GDM1 (cell line): ENCODE measurements at places on chromosomes 2 and 18.

- DNase-seq, result no peak
Measured at GRCh38 chr2:119326938-119327337, 39.7 kb downstream of the C2orf76 start.

GRCh38 chr2:2889646-2890045 lies 488.0 kb downstream of the EIPR1 start:
- DNase-seq, result no peak

GRCh38 chr18:46793565-46793964 lies 36.7 kb upstream of the ST8SIA5 start:
- DNase-seq, result no peak

DNA sequence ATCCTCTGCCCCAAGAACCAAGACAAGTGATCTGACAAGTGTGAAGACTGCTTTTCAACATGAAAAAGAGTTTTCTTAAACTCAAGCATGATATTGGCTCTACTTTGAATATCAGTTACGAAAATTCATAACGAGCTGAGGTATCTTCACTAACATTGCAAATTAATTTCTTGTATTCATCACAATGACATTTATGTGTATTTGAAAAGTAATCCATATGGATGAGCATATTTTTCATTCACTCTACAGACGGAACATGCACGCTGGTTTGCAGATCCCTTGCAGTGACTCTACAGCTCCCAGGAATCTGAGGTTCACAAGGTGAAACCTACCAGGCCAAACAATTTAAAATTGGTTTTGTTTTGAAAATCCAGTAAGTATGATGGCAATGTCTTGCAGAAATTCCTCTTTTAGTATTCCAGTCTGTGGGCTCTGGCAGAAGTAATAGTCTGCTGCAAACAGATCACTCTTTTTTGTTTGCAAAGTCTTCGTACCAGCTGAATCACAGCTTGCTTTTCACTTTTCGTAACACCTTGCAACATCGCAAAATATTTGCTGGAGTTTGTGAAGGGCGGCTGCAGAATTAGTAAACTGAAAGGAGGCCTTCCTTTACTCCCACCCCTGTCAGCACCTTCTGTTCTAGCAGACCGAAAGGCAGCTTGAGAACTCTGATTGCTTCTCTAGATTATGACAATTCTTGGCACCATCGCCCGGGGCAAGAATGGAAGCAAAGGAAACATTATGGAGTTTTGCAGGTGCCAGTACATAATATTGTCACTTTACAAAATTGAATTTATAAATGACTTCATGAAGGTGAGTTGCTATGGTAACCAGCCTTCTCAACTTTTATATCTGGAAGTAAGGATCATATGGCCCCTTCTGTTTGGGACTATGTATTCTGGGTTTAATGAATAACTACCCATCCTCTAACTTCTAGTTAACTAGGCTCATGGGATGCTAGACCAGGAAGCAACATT lies 168.7 kb downstream of the TMEM247 start:
- no peak for DNase-seq

DNA sequence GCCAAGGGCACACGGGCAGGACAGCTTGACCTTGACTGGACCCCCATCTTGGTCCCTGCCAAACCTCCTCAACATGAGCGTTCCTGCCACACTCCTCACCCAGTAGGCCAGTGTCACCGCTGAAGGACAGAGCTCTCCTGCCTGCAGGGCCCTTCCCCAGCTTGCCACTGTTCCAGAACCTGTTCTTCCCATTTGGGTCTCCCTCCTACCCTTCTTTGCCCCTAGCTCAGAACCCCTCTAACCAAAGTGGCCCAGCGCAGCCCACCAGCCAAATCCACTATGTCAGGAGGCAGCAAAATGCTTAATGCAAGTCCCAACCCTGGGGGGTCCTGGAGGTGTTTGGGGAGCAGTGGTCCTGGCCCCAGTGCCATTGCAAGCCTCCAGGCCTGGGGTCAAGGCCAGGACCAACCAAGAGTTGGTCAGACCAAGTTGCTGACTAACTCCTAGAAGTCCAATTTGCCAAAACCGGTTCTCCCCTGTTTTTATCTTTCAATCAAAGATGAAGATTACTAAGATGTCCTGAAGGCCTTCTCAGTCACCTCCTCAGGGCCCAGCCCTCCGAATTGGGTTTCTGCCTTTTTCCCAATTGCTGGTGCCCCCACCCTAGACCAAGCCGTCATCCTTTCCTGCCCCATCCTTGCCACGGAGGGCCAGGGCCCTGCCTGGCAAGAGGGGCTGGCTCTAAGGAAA lies 4.5 kb upstream of the ASPRV1 start:
- DNase-seq, result no peak

DNA sequence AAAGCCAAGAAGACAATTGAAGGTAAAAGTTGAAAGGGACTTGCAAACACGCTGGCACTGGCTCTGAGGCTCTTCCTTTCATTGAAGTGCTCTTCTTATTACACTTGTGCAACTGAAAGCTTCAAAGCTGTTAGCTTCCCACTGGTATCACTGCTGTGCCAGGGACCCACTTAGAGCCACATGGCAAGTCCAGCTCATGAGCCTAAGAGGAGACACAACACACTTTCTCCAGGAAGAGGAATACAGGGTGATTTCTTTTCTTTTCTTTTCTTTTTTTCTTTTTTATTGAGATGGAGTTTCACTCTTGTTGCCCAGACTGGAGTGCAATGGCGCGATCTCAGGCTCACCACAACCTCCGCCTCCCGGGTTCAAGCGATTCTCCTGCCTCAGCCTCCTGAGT lies 218.2 kb downstream of the ATAD2B start:
- DNase-seq, result no peak

DNA sequence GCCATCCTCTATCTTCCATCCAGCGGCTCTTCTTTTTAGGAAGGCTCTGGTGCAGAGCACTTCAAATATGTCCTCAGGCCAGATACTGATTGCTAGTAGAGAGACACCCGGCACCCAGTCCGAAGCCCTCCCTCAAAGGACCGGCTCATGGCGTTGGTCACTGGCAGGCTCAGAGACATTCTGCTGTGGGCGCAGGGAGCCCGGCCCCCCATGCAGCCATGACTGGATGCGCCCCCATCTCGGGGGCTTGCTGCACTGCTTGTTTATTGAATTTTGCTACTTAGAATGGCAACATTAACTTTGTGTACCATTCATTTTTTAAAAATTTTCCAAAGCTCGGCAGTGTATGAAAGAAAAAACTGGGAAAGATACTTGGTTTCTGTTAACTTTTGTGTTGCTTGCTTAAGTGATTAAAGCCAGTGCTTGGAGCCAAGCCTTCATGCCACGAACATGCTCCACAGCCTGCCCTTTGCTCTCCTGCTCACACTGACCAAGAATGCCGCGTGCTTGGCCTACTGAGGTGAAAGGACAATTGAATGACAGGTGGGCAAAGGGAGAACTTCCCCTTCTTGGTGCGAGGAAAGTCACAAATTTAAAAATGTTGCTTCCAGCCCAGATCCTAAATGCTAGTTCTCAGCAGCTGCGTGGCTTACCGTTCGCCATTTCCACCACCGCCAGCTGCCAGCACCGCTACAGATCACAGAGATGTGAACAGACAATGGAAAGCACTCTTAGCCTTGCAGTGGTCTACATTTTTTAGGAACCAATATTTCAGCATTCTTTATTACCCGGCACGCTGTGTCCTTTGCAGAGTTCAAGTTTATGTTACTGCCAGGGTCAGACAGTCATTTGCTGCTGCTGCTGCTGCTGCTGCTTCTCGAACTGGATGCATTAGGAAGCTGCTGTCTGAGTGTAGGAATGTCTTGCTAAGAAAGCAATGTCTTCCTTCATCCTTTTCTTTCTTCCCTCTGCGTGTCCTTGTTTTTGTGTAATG lies 76.7 kb downstream of the FAM210A start:
- DNase-seq, result no peak

DNA sequence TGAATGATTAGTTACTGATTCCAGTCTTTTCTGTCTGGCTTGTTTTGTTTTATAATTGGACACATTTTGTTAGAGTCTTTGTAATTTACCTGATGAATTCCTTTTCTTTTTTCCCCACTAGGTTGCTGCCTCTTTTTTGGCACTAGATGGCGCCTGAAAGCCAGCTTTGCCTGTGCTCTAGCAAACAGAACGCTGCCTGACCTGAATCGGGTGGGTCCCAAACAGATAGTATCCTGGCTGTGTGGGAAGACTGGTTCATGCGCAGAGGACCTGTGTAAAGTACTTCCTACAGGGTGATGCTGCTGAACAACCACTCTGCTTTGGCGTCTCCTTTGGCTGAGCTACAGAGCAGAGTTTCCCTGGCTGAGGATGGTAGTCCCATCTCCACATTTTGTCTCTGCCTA lies 288.2 kb downstream of the IKZF2 start:
- peak; percentile 4 for DNase-seq

DNA sequence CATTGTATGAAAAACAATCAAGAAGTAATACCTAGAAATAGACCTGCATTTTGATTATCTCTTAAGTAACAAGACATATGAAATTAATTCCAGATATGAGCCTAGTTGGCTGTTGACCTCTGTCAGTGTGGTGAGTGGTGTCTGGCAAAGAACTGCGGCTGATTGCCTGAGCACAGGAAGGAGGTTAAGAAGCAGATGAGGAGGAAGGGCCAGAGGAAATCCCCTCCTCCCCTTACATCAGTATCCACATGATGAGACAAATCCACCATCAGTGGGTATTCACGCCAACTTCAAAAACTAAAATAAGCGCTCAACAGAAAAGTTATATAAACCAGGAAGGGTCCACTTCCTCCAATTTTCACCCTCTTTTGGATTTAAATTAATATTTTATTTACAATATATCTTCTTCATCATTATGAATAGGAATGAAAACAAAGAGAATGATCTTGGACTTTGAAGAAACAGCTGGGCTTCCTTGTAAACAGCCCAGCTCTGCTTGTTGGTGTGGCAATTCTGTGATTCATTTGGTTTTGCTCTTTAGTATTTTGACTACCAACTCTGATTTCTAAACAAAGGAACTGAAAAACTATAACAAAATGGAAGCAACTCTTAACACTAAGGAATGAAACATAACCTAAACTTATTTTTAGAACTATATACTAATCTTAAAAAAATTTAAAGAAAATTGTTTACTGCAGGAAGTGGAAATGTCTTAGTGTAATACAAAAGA lies 27.3 kb downstream of the RFTN2 start:
- DNase-seq, result no peak
